GM12892 (cell line): ENCODE measurements at places on chromosomes 7 and 10.

DNA sequence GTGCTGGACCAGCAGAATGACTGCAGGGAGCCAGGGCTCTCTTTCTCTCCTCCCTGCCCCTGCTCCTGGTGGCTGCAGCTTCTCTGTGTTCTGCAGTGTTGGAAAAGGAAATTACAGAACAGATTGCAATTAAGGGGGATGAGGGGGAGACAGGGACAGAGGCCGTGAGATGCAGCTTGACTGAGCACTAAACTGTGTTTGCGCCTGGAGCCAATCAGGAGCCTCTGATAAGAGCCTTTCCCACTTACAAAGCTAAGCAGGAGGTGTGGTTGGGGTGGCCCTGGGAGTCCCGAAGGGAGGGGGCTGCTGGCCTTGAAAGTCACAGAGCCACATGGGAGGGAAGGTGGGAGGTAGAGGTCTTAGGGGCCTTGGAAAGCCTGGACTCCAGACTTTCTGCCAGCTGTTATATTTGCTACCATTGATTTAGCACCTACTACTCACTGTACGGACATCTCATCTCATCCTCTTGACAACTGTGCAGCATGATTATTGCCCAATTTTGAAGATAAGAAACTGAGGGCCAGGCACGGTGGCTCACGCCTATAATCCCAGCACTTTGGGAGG, 26.7 kb downstream of the TRIM8 start:
- no peak for DNase-seq

- no peak for DNase-seq
Observed at GRCh38 chr10:5961405-5962100, 15.8 kb downstream of the IL15RA start.

DNA sequence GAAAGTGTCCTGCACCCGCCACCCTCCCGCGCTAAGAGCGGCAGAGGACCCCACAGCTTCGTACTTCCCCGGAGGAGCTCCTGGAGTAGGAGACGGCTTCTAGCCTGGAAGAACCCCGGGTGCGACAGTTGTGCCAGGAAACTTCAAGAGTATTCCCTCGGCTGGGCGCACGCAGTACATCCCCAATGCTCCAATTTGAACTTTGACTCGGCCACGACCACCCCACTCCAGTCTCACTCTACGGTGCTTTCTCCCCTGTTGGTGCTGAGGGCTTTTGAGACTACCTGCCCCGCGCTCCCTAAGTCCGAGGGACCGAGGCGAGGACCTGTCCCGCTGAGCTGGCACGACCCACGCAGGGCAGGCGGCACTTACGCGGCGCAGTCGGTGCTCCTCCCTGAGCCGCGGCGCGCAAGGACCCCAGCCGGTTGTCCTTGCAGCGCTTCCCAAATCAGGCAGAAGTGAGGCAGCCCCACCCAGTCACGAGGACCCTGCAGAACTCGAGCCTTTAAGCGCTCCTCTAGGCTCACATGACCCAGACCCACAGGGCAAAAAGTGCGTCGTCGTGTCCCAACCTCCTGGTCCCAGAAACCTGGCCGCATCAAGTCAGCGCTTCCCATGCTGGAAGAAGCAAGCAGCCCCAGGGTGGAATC, at the start of gene CPVL:
CPVL (minus strand) TSS at position 481 of the 650 bp plus-strand sequence. CDS start 25,476 bp downstream, outside the sequence.
- no peak for DNase-seq

GRCh38 chr10:89639326-89639725, 5.7 kb downstream of the PANK1 start:
- DNase-seq = no peak

GRCh38 chr7:21300692-21301091, 127.2 kb upstream of the SP4 start:
- DNase-seq = no peak

- no peak for DNase-seq
Observed at GRCh38 chr7:18278316-18278715, 217.2 kb upstream of the HDAC9 start.

DNA sequence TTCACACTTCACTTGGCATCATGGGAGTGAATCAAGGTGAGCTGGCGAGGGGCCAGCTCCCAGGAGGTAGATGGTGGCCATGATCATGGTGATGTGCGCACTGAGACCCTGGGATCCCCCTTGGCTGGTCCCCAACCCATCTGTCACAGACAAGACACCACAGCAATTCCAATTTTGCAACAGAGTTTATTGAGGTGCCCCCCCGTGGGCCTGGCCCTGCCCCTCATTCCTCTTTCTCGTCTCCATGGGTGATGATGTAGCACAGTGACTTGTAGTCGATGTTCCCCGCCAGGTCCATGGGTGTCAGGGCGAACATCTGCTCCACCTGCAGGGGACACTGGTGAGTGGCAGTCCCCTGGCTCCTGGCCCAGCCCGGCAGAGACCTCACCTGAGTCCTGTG, 2.4 kb downstream of the MYL7 start:
- DNase-seq = no peak

- DNase-seq = no peak
Observed at GRCh38 chr7:70790215-70791073, 341.5 kb upstream of the GALNT17 start.

- DNase-seq = no peak
Observed at GRCh38 chr10:102804382-102805055, 32.7 kb downstream of the CYP17A1 start.
